ENCODE measurements at places on chromosomes 3 and 15.

- H3K27ac ChIP-seq, result no peak overlapping the region
- H3K4me1 ChIP-seq, result peaks cover 7% of the 10 kb centered on the region
- H3K36me3 ChIP-seq, result no peaks in the 10 kb centered on the region
- H3K4me3 ChIP-seq, result no peak overlapping the region
- DNase-seq, result no peak
Observed at GRCh38 chr3:12155828-12156227, 2.9 kb downstream of the TIMP4 start.

DNA sequence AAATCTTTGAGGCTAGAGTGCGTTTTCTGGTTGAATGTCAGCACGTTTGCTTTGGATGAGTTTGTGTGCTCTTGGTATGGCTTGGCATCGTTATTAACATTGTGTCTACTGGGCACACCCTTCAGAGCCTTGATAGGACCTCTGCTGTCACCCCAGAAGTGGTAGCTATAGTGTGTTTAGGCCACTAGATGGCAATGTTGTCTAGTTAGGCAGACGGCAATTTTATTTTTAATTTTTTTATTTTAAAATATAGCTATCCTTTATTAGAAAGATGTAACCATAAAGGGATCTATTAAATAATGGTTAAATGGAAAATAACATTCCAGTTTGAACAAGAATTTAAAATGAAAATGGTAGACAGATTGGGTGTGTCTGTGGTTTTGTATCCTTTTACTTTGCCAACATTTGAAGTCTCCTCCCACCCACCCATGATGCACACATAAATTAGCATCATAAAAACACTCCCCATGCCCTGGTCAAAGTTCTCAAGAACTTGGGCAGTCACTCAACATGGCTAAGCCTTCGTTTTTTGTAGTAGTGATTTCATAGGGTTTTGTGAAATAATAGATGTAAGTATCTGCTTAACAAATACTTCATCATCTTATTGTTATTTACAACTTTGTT is 200.7 kb downstream of the KCNH8 start:
- no peak for DNase-seq
- no peak overlapping the region for H3K4me3 ChIP-seq
- H3K4me1 ChIP-seq, result no peaks in the 10 kb centered on the region
- H3K36me3 ChIP-seq, result no peaks in the 10 kb centered on the region

- DNase-seq, result peak; percentile 44
- no peaks in the 10 kb centered on the region for H3K4me1 ChIP-seq
- no peak overlapping the region for H3K27ac ChIP-seq
- no peak overlapping the region for H3K4me3 ChIP-seq
Observed at GRCh38 chr3:132006605-132007204, 28.1 kb downstream of the CPNE4 start.

DNA sequence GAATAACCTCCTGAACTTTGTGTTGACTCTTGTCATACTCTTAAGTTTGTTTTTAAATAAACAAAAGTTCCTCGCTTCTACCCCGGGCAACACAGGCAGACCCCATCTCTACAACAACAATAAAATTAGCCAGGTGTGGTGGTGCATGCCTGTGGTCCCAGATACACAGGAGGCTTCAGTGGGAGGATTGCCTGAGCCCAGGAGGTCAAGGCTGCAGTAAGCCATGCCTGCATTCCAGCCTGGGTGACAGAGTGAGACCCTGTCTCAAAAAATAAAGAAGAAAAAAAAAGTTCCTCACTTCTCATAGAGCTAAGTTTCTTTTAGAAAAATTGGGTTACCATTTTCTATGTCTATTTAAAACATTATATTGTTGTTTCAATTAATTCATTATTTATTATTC is 29.2 kb downstream of the HDGFL3 start:
- no peak overlapping the region for H3K27ac ChIP-seq
- DNase-seq, result no peak
- H3K36me3 ChIP-seq, result no peaks in the 10 kb centered on the region
- no peaks in the 10 kb centered on the region for H3K27me3 ChIP-seq
- H3K4me3 ChIP-seq, result no peak overlapping the region

DNA sequence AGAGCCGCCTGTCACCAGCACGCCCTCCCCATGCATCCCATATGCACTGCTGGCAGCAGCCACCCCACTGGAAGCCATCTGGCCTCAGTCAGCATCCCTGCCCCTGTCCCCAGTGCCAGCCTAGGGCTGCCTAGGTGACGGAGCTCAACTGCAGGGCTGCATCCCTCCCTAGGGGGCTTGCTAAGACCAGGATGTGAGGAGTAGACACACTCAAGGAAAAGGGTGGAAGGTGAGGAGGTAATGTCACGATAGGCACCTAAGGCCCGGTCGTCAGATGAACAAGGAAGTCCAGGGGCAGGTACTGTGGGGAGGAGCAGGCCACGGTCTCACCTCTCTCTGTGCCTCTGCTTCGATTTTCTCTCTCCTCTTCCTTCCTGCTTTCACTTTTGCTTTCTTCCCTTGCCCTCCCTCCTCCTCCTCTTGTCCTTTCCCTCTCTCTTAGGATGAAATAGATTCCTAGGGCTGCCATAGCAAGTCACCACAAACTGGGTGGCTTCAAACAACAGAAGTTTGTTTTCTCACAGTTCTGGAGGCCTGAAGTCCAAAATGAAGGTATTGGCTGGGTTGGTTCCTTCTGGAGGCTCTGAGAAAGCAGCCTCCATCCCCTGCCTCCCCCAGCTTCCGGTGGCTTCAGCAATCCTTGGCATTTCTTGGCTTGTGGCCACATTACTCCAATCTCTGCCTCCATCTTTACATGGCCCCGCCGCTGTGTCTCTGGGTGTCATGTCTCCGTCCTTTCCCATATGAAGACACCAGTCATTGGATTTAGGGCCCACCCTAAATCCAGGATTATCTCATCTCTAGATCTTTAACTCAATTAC is 298.3 kb downstream of the SHQ1 start:
- H3K27me3 ChIP-seq, result no peaks in the 10 kb centered on the region
- no peak overlapping the region for H3K27ac ChIP-seq
- H3K4me1 ChIP-seq, result no peaks in the 10 kb centered on the region

- H3K4me1 ChIP-seq, result peaks cover 6% of the 10 kb centered on the region
- no peak for DNase-seq
- no peaks in the 10 kb centered on the region for H3K27me3 ChIP-seq
- H3K4me3 ChIP-seq, result no peak overlapping the region
Observed at GRCh38 chr3:119944091-119944490, 150.2 kb downstream of the GSK3B start.

DNA sequence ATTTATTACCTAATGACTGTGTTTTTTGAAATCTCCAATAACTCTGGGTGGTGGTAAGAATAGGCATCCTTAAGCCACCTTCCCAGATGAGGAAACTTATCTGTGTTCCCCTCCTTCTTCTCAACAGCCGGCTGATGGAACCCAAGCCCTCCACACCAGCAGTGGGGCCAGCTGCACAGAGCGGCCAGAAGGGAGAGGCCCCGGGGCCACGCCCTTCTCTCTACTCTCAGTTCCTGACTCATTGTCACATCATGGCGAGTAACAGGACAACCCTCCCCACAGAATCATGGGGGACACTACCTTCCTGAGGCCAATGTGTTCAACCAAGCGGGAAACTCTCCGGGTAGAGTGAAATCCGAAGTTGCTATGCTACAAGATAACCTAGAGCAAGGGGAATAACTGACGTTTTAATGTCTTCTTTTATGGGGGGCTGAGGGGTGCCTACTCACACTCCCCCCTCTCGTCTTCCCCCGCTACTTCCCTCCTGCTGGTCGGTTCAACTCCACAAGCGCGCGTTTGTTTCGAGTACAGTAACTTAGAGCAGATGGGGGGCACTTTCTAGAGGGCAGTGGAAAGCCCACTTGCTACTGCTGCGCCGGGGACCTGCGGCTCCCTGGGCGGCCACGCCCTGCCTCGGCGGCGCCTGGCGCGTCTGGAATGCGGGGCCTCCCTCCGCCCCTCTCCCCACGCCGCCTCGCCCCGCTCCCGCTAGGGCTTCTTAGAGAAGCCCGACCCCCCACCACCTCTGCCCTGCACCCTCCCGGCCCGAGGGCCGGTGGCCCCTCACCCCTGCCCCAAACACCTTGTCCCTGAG is 621 bp downstream of the ANXA2 start:
- H3K4me3 ChIP-seq, result peak overlapping the region; percentile 91
- H3K36me3 ChIP-seq, result no peaks in the 10 kb centered on the region
- H3K27me3 ChIP-seq, result no peaks in the 10 kb centered on the region
- peak; percentile 51 for DNase-seq

DNA sequence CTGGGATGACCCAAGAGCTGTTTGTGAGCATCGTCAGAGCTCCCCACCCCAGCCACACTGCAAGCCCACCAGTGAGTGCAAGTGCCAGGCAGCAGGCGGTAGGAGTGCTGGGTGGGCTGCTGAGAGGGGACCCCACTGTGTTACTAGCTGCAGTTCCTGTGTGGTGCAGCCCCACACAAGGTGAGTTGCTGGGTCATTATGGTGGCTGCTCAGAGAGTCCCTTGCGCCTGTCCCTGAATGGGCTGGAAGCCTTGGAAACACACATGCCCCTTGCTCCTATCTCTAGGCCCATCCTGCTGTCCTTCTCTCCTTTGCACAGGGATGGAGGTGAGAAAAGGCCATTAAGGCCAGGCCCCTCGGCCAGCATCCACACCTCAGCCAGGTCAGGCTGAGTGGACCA is 83.7 kb downstream of the SEC22A start:
- no peaks in the 10 kb centered on the region for H3K36me3 ChIP-seq
- H3K4me1 ChIP-seq, result no peaks in the 10 kb centered on the region
- no peak overlapping the region for H3K27ac ChIP-seq
- no peak for DNase-seq

DNA sequence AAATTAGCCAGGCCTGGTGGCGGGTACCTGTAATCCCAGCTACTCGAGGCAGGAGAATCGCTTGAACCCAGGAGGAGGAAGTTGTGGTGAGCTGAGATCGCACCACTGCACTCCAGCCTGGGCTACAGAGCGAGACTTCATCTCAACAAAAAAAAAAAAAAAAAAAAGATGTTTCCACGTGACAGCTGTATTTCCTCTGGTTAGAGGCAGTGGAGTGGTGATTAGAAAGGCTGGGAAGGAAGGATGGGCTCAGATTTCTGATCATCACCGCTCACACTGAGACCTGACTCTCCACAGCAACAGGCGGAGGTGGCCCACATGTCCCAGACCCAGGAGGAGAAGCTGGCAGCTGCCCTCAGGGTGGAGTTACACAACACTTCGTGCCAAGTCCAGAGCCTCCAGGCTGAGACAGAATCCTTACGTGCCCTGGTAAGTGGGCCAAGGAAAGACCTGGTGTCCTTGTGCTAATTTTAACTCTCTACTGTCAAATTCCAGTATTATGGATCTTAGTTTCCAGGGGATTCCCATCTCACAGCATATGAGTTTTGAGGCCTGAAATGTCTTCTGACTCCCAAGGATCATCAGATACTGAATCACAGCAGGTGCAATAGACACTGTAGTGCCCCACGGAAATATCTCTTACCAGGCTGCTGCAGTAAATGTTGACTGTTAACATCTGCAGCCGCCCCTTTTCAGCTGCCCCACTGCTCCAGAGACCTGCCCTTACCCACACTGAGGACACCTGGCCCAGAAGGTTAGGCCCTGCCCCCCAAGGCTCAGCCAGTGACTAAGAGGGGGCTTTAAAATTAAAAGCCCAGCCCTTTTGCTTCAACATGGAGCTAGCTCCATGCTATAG is 66.9 kb downstream of the BFSP2 start:
- H3K4me1 ChIP-seq, result peaks cover 29% of the 10 kb centered on the region
- no peak for DNase-seq

- H3K4me3 ChIP-seq, result no peak overlapping the region
- H3K27ac ChIP-seq, result no peak overlapping the region
- H3K4me1 ChIP-seq, result no peaks in the 10 kb centered on the region
- no peaks in the 10 kb centered on the region for H3K27me3 ChIP-seq
Observed at GRCh38 chr3:171981271-171981605, 58.1 kb upstream of the FNDC3B start.

DNA sequence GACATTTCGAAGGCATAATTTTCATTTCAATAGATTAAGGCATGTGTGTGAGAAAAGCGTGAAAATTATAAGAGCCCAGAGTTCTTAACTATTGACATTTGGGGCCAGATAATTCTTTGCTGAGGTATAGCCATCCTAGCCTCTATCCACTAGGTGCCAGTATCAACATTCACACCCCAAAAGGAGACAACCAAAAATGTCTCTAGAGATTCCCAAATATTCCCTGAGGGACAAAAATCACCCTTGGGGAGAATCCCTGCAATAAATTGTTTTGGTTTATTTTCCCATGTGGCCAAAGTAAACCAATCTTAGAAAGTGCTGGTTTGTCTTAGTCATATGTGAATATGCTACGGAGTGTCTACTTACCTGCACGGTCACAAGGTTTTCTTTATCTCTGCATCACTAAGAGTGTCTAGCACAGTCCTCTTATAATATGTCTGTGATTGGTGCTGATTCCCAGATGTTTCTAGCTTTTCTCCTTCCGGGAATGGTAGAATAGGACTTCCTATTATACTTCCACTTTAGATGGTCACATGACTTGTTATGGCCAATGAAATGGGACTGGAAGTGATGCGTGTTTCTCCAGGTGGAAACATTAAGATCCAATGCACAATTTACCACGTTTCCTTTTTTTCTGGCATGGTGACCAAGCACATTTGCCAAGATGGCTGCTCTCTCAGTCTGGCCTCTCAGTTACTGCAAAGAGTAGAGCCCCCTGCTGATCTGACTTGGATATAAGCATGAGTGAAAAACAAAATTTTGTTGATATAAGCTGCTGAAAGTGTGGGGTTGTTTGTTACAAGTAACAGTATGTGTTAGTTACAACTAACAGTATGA is 8.0 kb upstream of the KBTBD8 start:
- H3K27ac ChIP-seq, result no peak overlapping the region
- no peak overlapping the region for H3K4me3 ChIP-seq
- no peaks in the 10 kb centered on the region for H3K27me3 ChIP-seq
- peak; percentile 14 for DNase-seq
- no peaks in the 10 kb centered on the region for H3K4me1 ChIP-seq

- no peaks in the 10 kb centered on the region for H3K4me1 ChIP-seq
- DNase-seq, result no peak
- no peaks in the 10 kb centered on the region for H3K36me3 ChIP-seq
- no peak overlapping the region for H3K27ac ChIP-seq
- no peak overlapping the region for H3K4me3 ChIP-seq
Observed at GRCh38 chr3:61736506-61736905, 175.1 kb downstream of the PTPRG start.

DNA sequence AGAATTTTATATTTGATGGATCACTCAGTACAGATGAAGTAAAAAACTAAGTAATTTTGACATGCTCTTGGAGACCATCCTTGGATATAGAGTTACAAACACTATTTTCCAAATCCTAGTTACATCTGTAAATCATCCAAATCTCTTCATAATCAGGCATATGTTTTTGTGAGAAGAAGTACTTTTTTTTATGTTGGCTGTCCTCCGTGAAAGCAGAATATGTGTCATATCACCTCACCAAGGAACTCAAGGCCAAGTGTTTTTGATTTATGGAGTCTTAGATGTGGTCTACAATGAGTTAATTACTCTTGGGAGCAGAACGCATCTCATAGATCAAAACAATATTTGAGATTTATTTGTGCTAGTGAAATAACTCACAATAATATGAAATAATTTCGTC is 416.5 kb upstream of the TGFBR2 start:
- H3K4me3 ChIP-seq, result no peak overlapping the region
- no peak overlapping the region for H3K27ac ChIP-seq
- DNase-seq, result no peak
- peaks cover 5% of the 10 kb centered on the region for H3K4me1 ChIP-seq
- no peaks in the 10 kb centered on the region for H3K36me3 ChIP-seq

GRCh38 chr3:67624687-67625086 is 29.7 kb downstream of the SUCLG2 start:
- no peak overlapping the region for H3K4me3 ChIP-seq
- no peak for DNase-seq
- H3K27me3 ChIP-seq, result no peaks in the 10 kb centered on the region
- H3K4me1 ChIP-seq, result peaks cover 5% of the 10 kb centered on the region
- no peaks in the 10 kb centered on the region for H3K36me3 ChIP-seq
